NCI-H446 treated with DMSO at 0.1 percent for 48 hours (cell line): ENCODE measurements at places on chromosomes 12 and 14.

GRCh38 chr14:88181072-88181471 lies 142.0 kb downstream of the KCNK10 start:
- no peak for DNase-seq

GRCh38 chr14:45084946-45085346 lies 1.0 kb downstream of the PRPF39 start:
- DNase-seq = no peak

DNA sequence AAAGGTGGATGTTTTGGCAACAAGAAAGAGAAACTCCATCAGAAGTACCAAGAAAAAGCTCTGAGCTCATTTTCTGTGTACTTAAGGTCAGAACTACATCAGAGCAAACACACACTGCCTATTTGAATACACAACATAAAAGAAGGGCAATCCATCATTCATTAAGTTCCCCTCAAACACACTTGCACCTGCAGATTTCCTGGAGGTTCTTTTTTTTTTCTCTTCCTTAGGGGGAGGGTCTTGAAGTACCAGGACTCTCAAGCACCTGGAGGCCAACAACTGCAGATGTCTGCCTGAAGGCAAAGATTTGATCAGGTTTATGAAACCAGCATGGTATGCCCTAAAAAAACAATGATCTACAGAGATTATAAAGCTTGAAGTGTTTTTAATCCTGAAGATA lies 26.1 kb upstream of the PTHLH start:
- DNase-seq = no peak

GRCh38 chr14:34297786-34298520 lies 164.1 kb downstream of the SPTSSA start:
- no peak for DNase-seq

DNA sequence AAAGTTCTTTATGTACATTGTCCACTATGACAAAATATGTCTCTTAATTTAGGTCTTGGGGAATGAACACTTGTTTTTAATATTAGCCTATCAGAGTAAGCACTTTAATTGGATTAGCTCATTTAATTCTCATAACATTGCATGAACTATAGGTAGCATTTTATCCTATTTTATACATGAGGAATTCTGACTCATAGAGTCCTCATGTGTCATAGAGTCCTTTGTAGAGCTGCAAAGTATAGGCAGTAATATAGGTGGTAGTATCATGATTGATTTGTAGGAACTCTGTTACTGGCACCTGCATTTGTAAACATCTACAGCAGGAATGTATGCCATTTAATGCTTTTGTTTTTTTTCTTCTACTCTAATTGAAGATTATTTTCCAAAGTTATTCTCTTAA lies 96.0 kb downstream of the GPHN start:
- DNase-seq = no peak

DNA sequence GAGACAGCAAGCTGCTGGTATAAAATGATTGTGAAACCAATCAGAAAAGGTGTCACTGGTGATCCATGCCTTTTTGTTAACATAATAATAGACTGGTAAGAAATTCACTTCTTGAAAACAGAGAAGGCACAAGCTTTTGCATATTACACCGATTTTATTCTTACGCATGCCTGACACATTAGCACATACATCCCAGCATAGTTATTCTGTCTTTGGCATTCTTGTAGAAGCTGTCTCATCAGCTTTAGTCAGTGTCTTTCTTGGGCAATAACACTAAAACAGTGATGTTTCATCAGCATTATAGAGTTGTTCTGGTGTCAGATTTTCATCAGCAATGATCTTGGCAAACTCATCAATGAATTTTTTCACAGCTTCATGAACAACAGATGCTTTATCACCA lies 283.4 kb upstream of the TMTC1 start:
- DNase-seq = no peak

DNA sequence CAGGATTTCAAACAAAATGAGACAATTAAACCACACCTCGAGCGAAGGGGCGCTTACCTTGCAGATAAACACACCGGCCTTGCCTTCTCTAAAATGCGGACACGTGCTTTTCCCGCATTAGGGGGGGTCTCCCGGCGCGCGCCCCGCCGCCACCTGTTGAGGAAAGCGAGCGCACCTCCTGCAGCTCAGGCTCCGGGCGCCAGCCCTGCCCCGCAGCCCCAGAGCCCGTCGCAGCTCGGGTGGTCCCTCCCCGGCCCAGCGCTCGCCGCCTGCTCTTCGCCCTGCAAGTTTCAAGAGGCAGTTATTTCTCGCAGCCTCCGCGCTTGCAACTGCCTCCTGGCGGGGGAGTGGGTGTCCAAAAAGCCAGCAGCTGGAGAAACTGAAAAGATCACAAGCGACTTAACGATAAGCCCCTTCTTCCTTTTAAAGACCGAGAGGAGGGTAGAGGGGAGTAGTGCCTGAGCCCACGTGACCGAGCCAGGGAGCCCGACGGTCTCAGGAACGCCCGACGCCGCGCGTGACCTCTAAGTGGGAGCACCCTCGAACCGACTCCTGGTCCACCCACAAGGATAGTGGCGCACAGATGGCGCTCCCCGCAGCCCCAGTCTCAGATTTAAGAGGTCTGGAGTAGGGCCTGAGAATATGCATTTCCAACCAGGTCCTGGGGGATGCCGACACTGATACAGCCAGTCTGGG lies at the start of gene ESR2:
ESR2 (minus strand) TSS at position 396 of the 696 bp plus-strand sequence. CDS start 11,386 bp downstream, outside the sequence.
- DNase-seq = no peak

DNA sequence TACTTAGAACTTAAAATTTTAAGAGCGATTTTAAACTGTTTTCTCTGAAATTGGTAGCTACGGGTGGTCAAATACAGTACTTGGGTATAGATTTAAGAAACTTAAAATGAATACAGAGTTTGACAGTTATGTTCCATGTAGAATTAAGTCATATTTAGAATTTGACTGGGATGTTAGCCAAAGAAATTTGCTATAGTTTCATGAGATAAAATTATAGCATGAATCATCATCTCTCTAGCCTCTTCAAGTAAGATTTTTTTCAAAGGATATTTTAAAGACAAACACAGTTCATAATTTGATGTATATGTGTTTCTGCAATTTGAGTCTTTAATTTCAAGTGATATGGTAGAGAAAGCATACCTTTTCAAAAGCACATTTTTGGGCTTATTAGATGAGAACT lies 41.0 kb downstream of the ZCRB1 start:
- DNase-seq = no peak

DNA sequence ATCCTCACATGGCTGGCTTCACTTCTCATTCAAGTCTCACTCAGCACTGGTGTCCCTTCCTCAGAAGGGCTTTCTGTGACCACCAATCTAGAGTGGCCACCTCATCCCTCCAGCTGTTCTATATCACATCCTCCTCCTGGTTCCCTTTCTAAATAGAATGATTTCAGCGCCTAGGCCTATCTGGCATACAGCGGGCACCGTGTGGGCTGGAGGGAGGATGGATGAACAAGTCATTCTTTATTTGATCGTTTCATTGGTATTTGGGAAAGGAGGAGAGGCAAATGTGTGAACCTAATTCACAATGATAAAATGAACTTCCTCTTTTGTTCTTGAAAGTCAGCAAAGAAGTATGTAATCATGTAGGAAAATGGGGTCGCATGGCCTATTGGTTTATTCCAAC lies 394.2 kb downstream of the DPF3 start:
- no peak for DNase-seq

- DNase-seq = no peak
These were observed 155.0 kb downstream of the NUAK1 start for GRCh38 chr12:105983622-105984320.

DNA sequence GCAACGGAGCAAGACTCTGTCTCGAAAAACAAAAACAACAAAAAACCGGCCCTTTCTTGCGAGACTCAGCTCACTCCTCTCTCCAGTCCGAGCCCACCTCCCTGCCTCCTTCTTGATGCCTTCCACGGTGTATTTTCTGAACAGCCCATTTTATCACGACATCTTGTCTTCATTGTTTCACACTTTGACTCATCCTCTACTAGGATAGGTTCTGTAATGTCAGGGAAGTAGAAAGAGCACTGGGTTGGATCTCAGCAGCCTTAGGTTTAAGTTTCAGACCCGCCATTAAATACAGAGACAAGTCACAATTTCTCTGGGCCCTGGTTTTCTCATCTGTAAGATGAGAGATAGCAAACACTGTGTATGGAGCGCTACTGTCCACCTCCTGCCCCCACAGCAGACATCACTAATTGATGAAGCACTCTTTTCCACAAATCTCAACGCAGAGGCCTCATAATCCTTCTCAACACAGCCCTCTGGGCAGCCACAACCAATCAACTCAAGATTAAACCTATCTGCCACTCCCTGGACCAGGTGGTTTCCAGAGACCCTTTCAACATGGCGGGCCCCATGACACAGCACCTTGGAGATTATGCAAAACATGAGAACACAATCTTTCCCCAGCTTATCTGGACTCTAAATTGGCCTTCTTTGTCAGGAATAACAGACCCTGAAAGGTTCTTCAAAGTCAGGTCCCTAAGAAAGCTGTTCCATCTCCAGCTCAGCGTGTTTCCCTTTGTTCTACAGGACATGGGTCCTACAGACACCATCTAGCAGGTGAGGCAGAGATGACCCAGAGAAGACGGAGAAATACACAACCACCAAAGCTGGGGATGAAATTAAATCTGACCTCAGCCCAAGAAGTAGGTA lies 35.6 kb downstream of the CCDC88C start:
- DNase-seq = no peak

DNA sequence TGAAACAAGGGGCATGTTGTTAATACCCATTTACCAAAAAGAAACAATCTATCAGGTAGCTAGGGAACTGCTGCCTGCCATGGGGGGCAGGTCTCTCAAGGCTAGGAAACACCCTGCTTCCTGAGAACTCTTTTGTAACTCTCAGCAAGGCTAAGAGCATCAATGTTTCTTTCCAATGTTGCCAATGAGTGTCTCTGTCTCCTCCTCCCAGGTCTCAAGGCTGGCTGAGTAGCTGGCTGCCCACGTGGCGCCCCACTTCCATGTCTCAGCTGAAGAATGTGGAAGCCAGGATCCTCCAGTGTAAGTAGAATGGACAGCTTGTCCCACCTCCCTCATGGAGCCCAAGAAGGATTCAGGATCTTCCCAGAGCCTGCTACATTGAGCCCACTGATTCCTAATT lies 3.4 kb downstream of the ABHD4 start:
- no peak for DNase-seq

DNA sequence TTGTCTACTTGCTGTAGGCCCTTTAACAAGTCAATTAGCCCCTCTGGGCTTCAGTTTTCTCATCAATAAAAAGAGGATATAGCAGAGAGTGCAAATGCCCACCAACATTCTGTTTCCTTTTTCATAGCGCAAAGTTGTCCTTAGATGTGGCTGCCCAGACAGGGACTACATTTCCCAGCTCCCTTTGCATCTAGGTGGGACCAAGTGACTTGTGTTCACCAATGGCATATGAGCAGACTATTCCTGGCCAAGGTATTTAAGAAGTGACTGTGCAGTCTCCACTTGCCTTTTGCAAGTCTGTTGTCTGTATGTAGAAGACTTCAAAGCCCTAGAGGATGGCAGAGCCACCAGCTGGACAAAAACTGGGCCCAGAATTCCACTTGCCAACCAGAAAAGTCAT lies 59.7 kb downstream of the DAO start:
- no peak for DNase-seq

- DNase-seq = no peak
These were observed 54.6 kb downstream of the TTC8 start for GRCh38 chr14:88879022-88879421.

DNA sequence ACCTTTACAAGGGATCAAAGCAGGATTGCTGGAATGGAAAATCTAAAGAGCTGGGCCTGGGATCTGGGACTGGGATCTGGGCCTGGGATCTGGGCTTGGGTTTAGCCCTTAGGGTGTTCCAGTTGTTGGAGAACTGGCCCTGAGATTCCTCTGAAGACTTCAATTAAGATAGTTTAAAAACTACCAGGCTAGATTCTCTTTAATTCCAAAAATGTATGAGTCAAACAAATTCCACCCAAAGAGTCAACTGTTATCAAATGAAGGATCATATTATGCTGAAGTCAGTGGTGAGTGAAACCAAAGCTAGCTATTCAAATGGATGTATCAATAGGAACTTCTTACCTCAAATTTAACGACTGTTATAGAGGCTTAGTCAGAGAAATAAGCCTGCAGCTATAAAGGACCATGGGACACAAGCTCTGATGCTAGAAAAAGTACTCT lies 40.5 kb downstream of the LIMA1 start:
- no peak for DNase-seq

GRCh38 chr12:125434936-125435443 lies 369.8 kb downstream of the AACS start:
- DNase-seq = no peak

DNA sequence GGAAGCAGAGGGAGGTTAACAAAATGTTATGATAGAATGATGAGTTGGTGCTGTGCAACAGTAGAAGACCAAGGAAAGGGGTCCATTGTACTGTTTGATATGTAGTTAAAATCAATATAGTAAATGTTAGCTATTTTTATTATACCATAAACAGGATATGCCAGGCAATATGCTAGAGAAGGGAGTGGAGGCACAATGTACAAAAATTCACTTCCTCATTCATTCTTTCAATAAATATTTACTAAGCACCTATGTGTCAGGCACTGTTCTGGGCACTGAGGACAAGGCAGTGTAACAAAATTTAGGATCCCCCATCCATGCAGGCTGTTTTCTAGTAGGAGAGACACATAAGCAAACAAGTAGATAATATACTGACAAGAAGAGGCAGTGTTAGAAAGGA lies 25.0 kb downstream of the FGD6 start:
- no peak for DNase-seq

GRCh38 chr12:28855761-28856310 lies 293.2 kb upstream of the FAR2 start:
- no peak for DNase-seq

- DNase-seq = peak; percentile 35
These were observed 25.0 kb downstream of the PDZRN4 start for GRCh38 chr12:41213107-41213506.

GRCh38 chr14:63766611-63767010 lies 38.7 kb upstream of the SGPP1 start:
- DNase-seq = no peak

DNA sequence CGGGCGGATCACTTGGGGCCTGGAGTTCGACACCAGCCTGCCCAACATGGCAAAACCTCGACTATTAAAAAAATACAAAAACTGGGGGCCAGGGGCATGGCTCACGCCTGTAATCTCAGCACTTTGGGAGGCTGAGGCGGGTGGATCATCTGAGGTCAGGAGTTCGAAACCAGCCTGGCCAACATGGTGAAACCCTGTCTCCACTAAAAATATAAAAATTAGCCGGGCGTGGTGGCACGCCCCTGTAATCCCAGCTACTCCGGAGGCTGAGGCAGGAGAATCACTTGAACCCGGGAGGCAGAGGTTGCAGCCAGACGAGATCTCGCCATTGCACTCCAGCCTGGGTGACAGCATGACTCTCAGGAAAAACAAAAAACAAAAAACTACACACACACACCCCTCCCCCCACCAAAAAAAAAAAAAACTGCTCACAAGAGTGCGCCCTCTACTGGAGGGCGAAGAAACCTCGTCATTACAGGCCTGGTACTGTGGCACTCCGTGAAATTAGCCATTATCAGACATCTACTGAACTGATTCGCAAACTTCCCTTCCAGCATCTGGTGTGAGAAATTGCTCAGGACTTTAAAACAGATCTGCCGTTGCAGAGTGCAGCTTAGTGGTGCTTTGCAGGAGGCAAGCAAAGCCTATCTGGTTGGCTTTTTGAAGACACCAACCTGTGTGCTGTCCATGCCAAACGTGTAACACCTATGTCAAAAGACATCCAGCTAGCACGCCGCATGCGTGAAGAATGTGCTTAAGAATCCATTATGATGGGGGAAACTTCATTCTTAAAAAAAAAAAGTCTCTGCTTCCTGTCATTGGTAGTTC lies 7.7 kb downstream of the PPP1R3E start:
- no peak for DNase-seq
